Forelimb muscle (tissue), 1 donor: ENCODE measurements at places on chromosomes 1 and 21. TPM values are rescaled to one million over a fixed set of nuclear protein-coding genes. Genes with fewer than 3 reads are reported as not detected.

GRCh38 chr1:23543707-23544443 is 12.8 kb upstream of the E2F2 start:
- no peak for DNase-seq

DNA sequence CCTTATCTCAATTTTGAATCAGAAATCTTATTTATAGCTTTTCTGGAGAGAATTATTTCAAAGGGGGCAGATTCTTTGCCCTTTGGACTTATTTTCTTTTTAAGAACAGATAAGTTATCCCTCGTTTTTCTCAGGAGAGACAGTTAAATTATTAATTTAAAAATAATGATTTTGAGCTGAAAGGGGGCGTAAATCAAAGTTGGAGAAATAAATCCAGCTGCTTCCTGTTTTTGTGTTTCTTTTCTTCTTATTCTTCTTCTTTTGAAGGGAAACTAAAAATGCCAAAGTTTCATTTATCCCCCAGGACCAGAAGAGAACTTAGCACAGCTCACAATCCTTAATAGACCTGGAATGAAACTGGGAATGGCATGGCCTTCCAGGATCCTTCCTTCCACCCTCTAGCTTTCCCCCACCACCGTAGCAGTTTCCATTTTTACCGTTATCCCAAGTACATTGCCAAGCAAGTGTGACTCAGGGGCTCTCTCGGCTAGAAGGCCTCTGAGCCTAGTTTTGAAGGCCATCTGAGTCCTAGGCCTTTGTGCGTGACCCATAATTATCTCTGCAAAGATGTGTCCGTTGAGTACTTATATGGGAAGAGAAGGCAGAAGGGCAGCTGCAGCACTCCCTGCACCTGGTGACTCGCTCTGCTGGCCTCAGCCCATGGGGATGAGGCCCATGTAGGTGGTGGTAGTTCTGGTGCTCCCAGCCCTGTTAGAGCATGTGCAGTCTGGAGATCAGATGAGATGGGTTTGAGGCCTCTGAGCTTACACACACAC is 181.7 kb downstream of the ROR1 start:
- no peak for DNase-seq

- DNase-seq, result no peak
These were observed 18.8 kb upstream of the GUCA2A start for GRCh38 chr1:42183210-42183956.

DNA sequence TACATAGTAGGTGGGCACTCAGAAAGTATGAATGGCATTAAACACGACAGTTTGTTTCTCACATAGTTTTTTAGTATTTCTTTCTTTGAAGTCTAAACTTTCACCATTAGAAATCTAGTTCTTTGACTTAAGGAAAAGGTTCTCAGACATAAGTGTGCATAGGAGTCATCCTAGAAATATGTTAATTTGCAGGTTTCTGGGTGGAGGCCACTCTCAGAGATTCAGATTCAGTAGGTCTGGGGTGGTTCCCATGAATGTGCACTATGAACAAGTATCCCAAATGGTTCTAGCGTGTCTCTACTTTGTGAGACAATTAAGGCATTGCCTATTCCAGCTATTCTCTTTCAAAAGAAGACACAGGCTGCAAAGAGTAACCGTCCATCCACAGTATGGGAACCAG is 119.3 kb downstream of the NGF start:
- DNase-seq, result no peak

DNA sequence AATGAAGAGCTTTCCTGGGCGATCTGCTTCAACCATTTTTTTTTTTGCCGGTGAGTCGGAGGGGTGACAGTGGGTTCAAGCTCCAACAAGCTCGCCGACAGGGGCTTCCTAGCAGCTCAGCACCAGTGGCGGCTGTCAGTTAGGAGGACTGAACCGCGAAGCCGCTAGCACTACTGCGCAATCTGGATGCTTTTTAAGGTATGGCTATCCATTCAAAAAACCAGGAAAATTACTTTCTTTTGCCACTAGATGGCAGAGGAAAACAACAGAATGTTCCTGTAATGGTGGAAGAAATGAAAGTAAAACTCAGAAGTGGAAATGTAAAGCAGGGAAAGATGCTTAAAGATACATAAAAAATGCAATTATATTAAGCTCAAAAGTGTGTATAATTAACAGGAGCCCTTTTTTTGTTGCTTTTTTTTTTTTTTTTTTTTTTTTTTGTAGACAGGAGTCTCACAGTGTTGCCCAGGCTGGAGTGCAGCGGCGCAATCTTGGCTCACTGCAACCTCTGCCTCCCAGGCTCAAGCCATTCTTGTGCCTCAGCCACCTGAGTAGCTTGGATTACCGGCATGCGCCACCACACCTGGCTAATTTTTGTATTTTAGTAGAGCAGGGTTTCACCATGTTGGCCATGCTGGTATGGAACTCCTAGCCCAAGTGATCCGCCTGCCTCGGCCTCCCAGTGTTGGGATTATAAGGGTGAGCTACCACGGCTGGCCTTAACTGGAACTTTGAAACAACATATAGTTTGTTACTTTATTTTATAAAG is 8.5 kb downstream of the KYAT3 start:
- no peak for DNase-seq

- no peak for DNase-seq
These were observed 158.6 kb upstream of the C1orf174 start for GRCh38 chr1:4058706-4059105.

DNA sequence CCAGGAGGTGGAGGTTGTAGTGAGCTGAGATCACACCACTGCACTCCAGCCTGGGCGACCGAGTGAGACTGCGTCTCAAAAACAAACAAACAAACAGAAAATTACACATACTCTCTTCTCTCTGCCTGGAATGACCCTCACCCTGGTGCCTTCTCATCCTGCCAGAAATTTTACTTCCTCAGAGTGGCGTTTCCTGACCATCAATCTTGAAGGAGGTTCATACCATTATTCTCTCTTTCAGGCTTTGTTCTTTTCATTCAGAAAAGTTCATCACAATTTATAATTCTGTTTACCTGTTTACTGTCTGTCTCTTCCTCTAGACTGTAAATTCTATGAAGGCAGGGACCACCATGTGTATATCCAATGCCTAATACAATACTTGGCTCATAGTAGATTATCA is 79.3 kb downstream of the RPS6KA1 start:
- DNase-seq, result no peak

USH2A gene
- polyA plus RNA-seq, result 0.05 TPM

C4BPA gene
- polyA plus RNA-seq, result 0.47 TPM
